ENCODE measurements at places on chromosomes 2 and 18. TPM values are rescaled to one million over a fixed set of nuclear protein-coding genes. Genes with fewer than 3 reads are reported as not detected.

DNA sequence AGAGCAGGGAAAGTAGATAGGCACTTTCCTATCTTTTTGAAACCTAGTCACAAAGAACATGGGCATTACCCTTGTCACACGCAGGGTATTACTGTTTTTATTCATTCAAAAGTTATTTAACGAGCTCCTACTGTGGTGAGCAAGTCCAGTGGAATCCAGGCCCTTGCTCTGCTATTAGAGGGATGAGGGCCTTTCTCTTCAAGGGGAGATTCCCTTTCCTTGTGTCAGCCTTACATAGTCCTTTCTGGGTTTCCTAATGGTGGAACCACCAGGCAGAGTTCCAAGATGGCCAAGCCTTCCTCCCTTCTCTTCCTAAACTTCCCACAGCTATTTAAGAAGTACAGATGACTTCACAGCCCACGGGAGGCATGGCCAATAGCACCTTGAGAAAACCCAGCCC, 64.6 kb downstream of the SPTBN1 start:
- no peak for DNase-seq
- H3K4me1 ChIP-seq = peaks cover 30% of the 10 kb centered on the region
- H3K27ac ChIP-seq = no peak overlapping the region

GRCh38 chr2:38194751-38195150, 118.8 kb upstream of the CYP1B1 start:
- no peaks in the 10 kb centered on the region for H3K36me3 ChIP-seq
- H3K4me3 ChIP-seq = no peak overlapping the region
- H3K4me1 ChIP-seq = no peaks in the 10 kb centered on the region
- no peak overlapping the region for H3K27ac ChIP-seq

Gene CD302
- total RNA-seq = not detected

DNA sequence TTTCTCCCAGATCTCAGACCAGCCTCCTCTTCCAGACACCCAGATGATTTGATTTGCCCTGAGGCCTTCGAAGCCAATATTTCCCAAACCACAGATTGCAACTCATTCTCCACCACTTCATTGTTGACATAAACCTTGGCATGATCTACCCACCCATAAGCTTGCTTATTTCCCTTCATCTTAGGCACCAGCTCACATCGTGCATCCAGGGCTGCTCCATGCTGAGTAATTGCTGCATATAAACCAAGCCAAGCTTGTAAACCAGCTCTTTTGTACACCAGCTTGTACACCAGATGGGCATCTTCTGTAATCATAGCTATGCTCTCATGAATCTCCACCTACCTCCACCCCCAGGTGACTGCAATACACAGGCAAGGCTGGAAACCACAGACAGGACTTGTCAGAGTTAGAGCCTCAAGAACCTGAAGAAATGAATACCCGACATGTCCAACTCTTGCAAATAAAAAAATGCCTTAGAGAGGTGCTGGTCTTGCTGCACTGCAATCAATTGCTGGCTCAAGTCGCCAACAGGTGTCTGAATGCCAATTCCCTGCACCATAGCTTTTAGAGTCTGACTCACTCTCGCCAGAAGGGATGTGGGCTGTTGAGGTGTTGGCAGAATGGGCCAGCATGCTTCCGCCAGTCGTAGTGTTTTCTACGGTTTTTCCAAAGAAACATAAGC, 31.5 kb downstream of the TRABD2A start:
- no peaks in the 10 kb centered on the region for H3K27me3 ChIP-seq
- no peaks in the 10 kb centered on the region for H3K4me1 ChIP-seq
- H3K4me3 ChIP-seq = no peak overlapping the region
- no peak overlapping the region for H3K27ac ChIP-seq
- no peak for DNase-seq

Gene TUBA4B
- total RNA-seq = not detected

DNA sequence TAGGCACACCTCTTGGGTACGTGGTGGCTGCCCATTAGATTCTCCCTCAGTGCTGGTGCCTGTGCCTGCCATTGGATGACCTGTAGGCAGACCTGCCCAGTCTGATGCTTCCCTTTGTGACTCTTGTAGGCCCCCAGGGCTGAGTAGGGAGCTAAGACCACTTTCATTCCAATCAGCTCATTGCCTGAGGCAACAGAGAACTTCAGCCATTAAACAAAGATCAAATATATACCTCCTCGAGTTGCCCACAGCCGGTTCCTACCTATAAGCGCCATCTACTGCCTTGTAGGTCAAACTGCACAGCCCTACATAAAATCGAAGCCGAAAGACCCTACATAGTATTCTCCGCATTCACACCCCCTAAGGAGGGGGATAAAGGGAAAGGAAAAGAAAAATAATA, 184.6 kb downstream of the ETAA1 start:
- H3K4me3 ChIP-seq = no peak overlapping the region
- peaks cover 14% of the 10 kb centered on the region for H3K36me3 ChIP-seq
- DNase-seq = no peak

- H3K27me3 ChIP-seq = peaks cover 2% of the 10 kb centered on the region
- DNase-seq = no peak
- H3K36me3 ChIP-seq = no peaks in the 10 kb centered on the region
- H3K27ac ChIP-seq = no peak overlapping the region
- H3K4me3 ChIP-seq = no peak overlapping the region
Observed at GRCh38 chr2:168429988-168430387, 26.1 kb upstream of the CERS6 start.

- no peak overlapping the region for H3K4me3 ChIP-seq
- H3K27ac ChIP-seq = no peak overlapping the region
- no peaks in the 10 kb centered on the region for H3K4me1 ChIP-seq
- no peaks in the 10 kb centered on the region for H3K36me3 ChIP-seq
Observed at GRCh38 chr2:189751080-189751658, 11.4 kb downstream of the OSGEPL1 start.

Gene REG3G
- total RNA-seq = not detected

Gene CLEC4F
- 0.66 TPM for total RNA-seq

GRCh38 chr2:237912271-237913192, 53.1 kb downstream of the RAMP1 start:
- H3K4me3 ChIP-seq = no peak overlapping the region
- peaks cover 5% of the 10 kb centered on the region for H3K4me1 ChIP-seq
- no peak for DNase-seq
- H3K27ac ChIP-seq = no peak overlapping the region
- no peaks in the 10 kb centered on the region for H3K36me3 ChIP-seq
- peaks cover 6% of the 10 kb centered on the region for H3K27me3 ChIP-seq

Gene OSBPL6
- 14.4 TPM for total RNA-seq

DNA sequence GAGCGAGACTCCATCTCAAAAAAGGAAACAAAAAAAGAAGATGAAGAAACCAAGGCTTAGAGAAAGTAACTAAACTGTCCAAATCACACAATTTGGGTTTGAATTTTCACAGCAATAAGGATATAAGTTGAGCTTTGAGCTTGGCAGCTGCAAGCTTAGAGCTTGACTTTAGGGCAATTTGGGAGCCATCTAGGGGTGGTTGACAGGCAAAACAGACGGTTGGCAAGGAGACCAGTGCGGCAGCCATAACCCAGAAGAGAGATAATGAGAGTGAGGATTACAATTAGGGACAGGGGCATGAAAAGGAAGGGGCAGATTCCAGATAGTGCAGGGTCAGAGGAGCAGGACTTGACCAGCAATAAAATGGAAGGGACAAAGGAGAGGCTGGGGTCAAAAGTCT, 382.2 kb upstream of the HNRNPA3 start:
- no peak for DNase-seq

Gene SERPINB5
- not detected for total RNA-seq

Gene USP14
- 92.4 TPM for total RNA-seq

Gene ANKRD30BL
- total RNA-seq = 0.29 TPM

GRCh38 chr18:54736981-54737380, 91.3 kb upstream of the RAB27B start:
- DNase-seq = no peak
- no peaks in the 10 kb centered on the region for H3K36me3 ChIP-seq
- no peak overlapping the region for H3K4me3 ChIP-seq
- H3K27ac ChIP-seq = no peak overlapping the region

DNA sequence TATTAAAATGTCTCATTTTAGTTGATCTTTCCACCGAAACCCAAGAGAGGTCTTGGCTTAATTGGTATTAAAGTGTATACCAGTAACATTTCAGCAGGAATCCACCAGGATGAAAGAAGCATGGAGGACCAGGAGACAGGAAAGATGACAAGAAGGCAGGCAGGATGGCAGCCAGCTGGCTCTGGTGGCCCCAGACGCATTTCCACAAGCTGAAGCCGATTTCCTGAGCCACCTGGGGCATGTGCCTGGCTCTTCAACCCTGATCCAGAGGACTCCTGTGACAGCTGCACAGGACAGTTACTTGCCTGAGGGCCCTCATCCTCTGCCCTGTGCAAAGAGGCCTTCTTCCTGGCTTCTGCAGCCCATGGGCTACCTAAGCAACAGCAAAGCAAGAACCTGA, 56.9 kb upstream of the NFU1 start:
- H3K4me3 ChIP-seq = no peak overlapping the region
- no peak for DNase-seq
- peaks cover 1% of the 10 kb centered on the region for H3K27me3 ChIP-seq
- H3K4me1 ChIP-seq = peaks cover 14% of the 10 kb centered on the region

GRCh38 chr18:35122586-35123224, 81.5 kb downstream of the MAPRE2 start:
- H3K36me3 ChIP-seq = no peaks in the 10 kb centered on the region
- H3K4me1 ChIP-seq = peaks cover 48% of the 10 kb centered on the region
- peaks cover 10% of the 10 kb centered on the region for H3K27me3 ChIP-seq
- peak; percentile 88 for DNase-seq
- H3K4me3 ChIP-seq = peak overlapping the region; percentile 81

DNA sequence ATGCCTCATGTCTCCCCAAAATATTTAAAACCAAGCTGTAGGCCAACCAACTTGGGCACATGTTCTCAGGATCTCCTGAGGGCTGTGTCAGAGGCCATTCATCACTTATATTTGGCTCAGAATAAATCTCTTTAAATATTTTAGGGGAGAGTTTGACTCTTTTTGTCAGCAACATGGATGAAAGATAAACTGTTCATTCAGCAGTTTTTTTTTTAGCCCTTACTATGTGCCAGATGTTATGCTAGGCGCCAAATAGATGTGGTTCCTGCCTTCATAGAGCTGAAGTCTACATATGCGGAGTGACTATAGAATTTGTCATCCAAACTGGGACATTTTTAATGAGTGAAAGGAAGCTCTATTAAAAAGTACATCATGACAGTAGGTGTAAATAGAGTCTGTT, 42.5 kb upstream of the TWSG1 start:
- H3K4me3 ChIP-seq = no peak overlapping the region
- peaks cover 5% of the 10 kb centered on the region for H3K27me3 ChIP-seq
- peaks cover 11% of the 10 kb centered on the region for H3K36me3 ChIP-seq
- no peak overlapping the region for H3K27ac ChIP-seq

Gene SS18
- 88.9 TPM for total RNA-seq

DNA sequence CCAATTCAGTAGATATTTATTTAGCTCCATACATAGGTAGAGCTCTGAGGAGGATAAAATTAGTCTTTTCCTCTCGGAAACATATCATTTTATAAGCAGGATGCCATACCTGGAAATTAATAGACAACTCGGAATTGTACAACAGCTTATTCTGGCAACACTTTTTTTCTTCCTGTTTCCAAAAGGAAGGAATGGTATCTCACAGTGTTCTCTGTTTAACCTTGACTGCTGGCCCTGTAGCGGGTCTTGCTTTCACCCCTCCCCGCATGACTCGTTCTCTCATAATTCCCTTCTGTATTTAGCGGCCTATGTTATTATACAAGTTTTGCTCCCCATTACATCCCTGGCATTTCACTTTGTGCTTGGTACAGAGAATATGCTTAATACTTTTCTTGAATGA, 2.5 kb upstream of the KYNU start:
- H3K27ac ChIP-seq = no peak overlapping the region
- H3K4me3 ChIP-seq = no peak overlapping the region
- H3K36me3 ChIP-seq = no peaks in the 10 kb centered on the region
- no peaks in the 10 kb centered on the region for H3K27me3 ChIP-seq

DNA sequence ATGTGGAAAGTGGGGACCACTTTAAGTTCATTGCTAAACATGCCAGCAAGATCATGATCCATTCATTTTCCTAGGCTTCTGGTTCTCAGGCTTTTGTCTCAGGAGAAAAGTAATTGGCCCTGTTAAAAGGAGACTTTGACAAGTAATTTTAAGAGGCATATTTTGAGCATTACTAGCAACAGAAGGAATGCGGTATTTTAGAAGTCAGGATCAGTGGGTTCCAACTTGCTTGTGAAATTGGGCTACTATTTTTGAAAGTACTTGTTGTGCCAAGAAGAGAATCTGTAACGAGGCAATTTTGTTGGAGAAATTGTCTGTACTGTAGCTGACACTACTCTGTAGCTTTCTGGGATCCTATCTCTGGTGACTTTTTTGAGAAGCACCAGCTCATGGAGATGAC, 59.4 kb downstream of the CERS6 start:
- H3K4me3 ChIP-seq = no peak overlapping the region
- no peaks in the 10 kb centered on the region for H3K36me3 ChIP-seq
- peaks cover 15% of the 10 kb centered on the region for H3K27me3 ChIP-seq
- peaks cover 66% of the 10 kb centered on the region for H3K4me1 ChIP-seq

Gene REG3A
- not detected for total RNA-seq

GRCh38 chr2:137339051-137339450, 573.7 kb downstream of the THSD7B start:
- peaks cover 4% of the 10 kb centered on the region for H3K36me3 ChIP-seq
- peak overlapping the region; percentile 85 for H3K27ac ChIP-seq
- peak; percentile 17 for DNase-seq
- H3K4me1 ChIP-seq = peaks cover 20% of the 10 kb centered on the region
- peaks cover 7% of the 10 kb centered on the region for H3K27me3 ChIP-seq

GRCh38 chr2:43685357-43685756, 9.1 kb upstream of the C1GALT1C1L start:
- no peak for DNase-seq
- no peak overlapping the region for H3K27ac ChIP-seq
- no peak overlapping the region for H3K4me3 ChIP-seq
- H3K4me1 ChIP-seq = no peaks in the 10 kb centered on the region
- H3K27me3 ChIP-seq = no peaks in the 10 kb centered on the region

GRCh38 chr2:173874894-173875237, 90.3 kb downstream of the SP3 start:
- peaks cover 2% of the 10 kb centered on the region for H3K27me3 ChIP-seq
- H3K4me1 ChIP-seq = no peaks in the 10 kb centered on the region
- no peak for DNase-seq
- H3K27ac ChIP-seq = no peak overlapping the region

Gene EPHA4
- 57.2 TPM for total RNA-seq

DNA sequence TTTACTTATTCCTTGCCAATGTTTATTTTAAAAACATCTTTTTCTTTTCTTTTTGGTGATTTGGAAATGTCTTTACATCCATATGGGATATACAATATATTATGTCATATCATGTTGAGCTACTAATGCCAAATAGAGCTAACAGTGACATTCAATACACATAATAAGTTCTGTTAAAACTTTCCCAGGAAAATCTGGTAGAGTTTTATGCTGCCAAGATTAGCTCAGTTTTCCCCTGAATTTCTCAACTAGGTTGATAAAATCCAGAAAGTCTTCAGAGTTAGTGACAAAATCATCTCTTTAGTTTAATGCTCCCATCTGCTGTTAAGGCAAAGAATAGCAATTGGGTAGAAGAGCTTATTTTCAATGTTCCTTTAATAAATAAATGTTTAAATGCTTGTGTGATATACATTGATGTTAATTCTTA, 9.9 kb downstream of the COL3A1 start:
- DNase-seq = no peak
- H3K36me3 ChIP-seq = no peaks in the 10 kb centered on the region
- H3K4me1 ChIP-seq = no peaks in the 10 kb centered on the region

Data from glutamatergic neuron (in vitro differentiated cells).